ENCODE measurements at places on chromosomes 13 and 19.

- no peak for DNase-seq
These were observed 135.1 kb downstream of the IRS2 start for GRCh38 chr13:109651311-109651710.

- no peak for DNase-seq
These were observed 21.6 kb downstream of the FXYD5 start for GRCh38 chr19:35176181-35176570.

- DNase-seq = no peak
These were observed 15.1 kb upstream of the ZNF599 start for GRCh38 chr19:34788074-34788473.

DNA sequence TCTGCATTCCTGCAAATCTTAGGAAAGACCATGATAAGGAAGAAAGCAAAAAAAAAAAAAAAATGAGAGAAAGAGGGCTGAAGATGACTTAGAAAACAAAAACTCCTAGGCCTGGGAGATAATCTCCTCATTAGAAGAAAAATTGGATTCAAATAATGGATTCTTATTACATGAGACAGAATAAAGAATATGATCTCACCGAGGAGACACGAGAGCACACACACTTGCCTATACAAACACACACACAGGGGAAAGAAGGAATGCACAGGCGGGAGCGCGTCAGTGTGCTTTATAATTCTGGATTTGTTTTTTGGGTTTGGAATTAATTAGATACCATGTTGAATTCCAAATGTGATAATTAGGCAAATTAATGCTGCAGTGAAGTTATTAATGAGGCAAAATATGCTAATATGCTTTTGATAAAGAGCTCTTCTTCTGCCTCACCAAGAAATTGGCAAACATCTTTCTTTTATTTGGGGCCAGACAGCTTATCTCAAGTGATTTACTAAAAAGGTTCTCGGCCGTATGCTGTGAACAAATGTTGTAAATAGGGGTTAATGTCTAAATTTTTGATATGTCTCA is 36.1 kb upstream of the PCDH8 start:
- no peak for DNase-seq

DNA sequence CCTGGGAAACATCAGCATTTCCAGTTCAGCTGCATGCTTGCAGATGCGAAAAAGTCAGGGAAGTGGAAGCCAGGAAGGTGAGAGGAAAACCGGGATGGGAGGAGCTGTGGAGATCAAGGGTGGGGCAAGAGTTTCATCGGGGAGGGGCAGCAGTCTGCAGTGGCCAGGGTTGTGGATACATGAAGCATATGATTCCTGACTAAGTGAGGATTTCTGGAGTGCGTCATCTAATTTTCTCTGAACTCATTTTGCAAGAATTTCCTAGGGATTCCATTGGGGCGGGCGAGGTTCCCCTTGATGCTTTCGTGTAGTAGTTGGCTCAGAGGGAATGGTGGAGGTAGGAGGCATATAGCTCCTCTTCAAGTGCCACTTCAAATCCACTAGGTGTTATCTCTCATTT is 344.1 kb upstream of the TMTC4 start:
- DNase-seq = no peak

- no peak for DNase-seq
These were observed 99.2 kb upstream of the KLF5 start for GRCh38 chr13:72959643-72960042.

- no peak for DNase-seq
These were observed at the start of gene BCAM for GRCh38 chr19:44808463-44809371. TSS of gene BCAM (plus strand) at chr19:44809103. CDS start at chr19:44809125, 22 bp downstream.

- no peak for DNase-seq
These were observed 468.9 kb upstream of the TSHZ3 start for GRCh38 chr19:31817971-31818797.

DNA sequence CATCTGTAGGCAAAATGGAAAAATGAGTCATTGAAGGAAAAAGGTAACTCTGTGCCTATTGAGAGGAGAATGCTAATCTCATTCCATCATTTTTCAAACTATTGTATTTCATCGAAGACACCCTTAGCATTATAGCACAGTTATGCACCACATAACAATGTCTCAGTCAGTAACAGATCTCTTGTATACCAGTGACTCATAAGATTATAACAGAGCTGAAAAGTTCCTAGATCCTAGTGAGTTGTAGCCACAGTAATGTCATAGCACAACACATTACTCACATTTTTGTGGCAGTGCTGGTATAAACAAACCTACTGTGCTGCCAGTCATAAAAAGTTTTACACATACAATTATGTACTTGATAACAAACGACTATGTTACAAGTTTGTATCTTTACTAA is 1077.6 kb downstream of the DIAPH3 start:
- DNase-seq = no peak

GRCh38 chr13:93984876-93985275 is 494.6 kb downstream of the DCT start:
- DNase-seq = no peak

- peak; percentile 82 for DNase-seq
These were observed 750 bp upstream of the GPR108 start for GRCh38 chr19:6737873-6738786.

DNA sequence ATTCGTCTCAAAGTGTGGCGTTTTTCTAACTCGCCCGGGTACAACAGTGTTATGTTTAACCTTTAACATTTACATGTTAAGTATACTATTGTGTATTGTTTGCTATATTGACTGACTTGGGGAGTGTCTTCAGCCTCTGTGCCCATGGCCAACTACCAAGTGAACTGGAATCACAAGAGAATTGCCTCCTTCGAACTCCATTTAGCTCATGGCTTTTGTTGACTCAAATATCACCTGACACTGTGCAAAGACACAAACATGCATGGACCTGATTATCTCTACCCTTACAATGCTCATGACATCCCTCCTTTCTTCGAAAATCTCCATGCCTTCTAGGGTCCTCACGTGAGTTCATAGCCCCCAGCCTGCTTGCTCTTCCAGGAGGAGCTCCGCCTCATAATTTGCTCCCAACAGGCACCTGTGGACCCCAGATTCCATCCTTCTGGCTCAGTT is 704 bp downstream of the ZNF814 start:
- no peak for DNase-seq

GRCh38 chr13:20431687-20432384 is 93.8 kb downstream of the CRYL1 start:
- DNase-seq = no peak

GRCh38 chr13:41621716-41622431 is 164.5 kb downstream of the RGCC start:
- DNase-seq = no peak

GRCh38 chr19:35316560-35316959 is 12.4 kb upstream of the CD22 start:
- DNase-seq = no peak

- DNase-seq = no peak
These were observed 4.4 kb downstream of the MED26 start for GRCh38 chr19:16623576-16623975.

- DNase-seq = no peak
These were observed 222.4 kb downstream of the SPRY2 start for GRCh38 chr13:80118506-80118905.

- DNase-seq = peak; percentile 82
These were observed 21.7 kb downstream of the CEACAM21 start for GRCh38 chr19:41597600-41598041.

- DNase-seq = no peak
These were observed 56.1 kb downstream of the LRCH1 start for GRCh38 chr13:46609052-46609451.

- no peak for DNase-seq
These were observed 10.4 kb downstream of the PNPLA6 start for GRCh38 chr19:7545904-7546303.

DNA sequence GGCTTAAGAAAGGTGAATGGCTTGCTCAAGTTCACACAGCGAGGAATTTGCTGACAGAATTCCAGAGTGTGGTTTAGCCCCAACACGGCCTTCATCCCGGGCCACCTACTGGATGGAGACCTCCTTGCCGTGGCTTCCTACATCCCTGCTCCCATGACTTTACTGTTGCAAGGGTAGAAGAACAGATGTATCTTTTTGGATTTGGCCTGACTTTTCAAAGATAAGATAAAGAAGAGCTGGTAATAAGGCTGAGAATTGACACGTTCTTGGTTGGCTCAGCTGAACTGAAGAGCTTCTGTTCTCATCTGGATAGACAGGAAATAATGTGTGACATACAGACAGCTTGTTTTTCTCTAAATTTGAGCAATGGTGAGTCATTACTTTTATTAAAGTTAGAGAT is 113.1 kb downstream of the KLF5 start:
- no peak for DNase-seq

- no peak for DNase-seq
These were observed 59.9 kb upstream of the SLAIN1 start for GRCh38 chr13:77637588-77637987.

DNA sequence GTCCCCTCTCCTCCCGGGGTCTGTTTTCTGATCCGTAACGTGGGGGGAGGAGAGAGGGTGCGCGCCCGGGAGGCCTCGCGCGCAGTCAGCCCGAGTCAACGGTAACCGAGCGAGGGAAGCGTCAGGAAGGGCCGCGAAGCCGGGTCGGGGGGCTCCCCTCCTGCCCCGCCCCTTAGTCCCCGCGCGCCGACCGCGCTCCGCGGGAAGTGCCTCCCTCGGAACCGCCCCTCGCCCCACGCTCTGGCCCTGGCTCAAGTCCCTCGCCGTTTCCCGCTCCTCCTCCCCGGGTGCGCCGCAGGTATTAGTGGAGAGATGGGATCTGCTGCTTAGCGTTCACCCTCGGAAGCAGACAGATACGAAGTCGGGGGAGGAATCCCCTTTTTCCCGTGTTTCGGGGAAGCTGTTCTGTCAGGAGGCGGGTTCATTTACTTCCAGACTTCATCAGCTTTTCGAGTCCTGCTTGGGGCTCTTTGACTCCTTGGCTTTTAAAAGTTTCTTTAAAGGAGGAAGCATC is 770 bp downstream of the HNRNPM start:
- DNase-seq = peak; percentile 47

GRCh38 chr13:111158136-111158805 is 43.2 kb downstream of the ARHGEF7 start:
- DNase-seq = no peak

- DNase-seq = no peak
These were observed 10.9 kb downstream of the LTBP4 start for GRCh38 chr19:40611900-40612698.

GRCh38 chr19:55656988-55657747 is 2.3 kb downstream of the U2AF2 start:
- DNase-seq = no peak

- DNase-seq = no peak
These were observed 906.2 kb upstream of the PCDH20 start for GRCh38 chr13:62321895-62322294.

- no peak for DNase-seq
These were observed 7.6 kb upstream of the ECH1 start for GRCh38 chr19:38838986-38839761.

DNA sequence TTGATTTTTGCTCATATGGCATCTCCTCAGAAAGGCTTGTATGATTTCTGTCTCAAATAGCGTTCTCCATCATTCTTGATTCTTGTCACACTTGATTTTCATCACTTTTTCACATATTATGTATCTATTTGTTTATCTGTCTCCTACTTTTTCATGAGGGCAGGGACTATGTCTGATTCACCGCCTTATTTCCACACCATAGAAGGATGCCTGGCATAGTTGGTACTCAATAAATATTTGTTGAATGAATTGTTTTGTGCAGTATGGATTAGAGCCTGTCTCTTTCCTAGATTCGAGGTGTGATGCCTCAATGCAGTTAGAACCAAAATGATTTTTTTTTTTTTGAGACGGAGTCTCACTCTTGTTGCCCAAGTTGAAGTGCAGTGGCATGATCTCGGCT is 12.1 kb downstream of the SAE1 start:
- no peak for DNase-seq

DNA sequence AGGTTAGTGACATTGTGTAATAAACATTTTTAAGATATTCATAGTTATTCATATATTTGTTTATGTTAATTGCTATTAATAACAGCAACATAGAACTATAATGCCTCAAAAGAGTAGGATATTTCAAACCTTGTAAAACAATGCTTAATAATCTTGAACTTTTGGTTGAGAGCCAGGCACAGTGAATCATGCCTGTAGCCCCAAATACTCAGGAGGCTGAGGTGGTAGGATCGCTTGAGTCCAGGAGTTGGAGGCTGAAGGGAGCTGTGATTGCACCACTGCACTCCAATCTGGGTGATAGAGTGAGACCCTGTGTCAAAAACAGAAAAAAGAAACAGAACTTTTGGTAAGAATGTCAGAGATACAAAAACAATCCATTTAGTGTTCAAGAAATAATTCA is 213.9 kb upstream of the SLITRK1 start:
- no peak for DNase-seq

DNA sequence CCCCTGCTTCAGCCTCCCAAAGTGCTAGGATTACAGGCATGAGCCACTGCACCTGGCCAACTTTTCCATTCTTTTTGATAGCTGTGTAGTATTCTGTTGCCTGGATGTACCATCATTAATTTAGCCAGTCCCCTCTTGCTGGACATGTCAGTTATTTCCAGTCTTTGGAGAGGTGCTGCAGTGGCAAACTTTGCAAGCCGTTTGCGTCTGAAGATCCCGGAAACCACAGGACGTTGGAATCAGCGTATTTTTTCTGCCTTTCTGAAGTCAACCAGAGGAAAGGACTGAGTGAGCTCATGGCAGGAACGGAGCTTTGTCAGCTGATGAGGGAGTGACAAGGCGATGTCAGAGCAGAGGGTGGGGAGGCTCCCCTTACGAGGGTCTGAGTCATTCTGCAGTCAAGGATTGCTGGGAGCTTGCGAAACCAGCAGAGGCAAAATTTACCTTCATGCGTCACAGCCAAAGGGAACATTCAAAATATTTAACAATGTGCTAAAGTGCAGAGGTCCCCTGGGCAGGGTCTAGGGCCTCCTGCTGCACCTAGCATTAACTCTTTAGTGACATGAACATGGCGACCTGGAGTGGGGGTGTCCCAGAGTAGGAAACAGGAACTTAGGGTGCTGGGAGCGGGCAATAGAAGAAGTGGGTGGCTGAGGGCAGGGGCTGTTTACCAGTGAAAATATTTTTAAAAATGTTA is 5.6 kb downstream of the C5AR1 start:
- peak; percentile 33 for DNase-seq

- no peak for DNase-seq
These were observed 148.8 kb downstream of the TNFRSF19 start for GRCh38 chr13:23718996-23719395.

Data from stimulated activated CD4-positive, alpha-beta T cell treated with anti-CD3 and anti-CD28 coated beads, Interleukin-4, amount 100 ng/mL, for 24 hours (primary cell).